ENCODE measurements at places on chromosomes 7 and 10.

DNA sequence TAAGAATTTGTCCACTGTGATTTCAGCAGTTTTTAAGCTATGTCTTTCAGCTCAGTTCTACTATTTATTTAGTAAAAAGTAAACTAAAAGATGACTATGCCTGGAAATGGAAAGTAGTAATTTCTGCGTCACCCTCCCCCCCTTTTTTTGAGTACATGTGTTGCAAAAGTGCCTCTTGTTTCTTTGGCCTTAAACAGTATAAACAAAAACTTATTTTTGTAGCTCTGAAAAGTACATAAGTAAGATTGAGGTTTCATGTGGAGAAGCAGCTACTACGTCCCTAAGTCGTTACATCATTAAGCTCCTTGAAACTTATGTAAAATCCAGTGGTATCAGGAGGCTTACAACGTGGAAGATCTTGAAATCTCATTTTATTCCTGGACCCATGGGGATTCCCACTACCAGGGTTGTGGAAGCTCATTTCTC is 46.3 kb upstream of the HBP1 start:
- no peak for DNase-seq

GRCh38 chr10:93947524-93947923 is 46.2 kb upstream of the PLCE1 start:
- DNase-seq = no peak

DNA sequence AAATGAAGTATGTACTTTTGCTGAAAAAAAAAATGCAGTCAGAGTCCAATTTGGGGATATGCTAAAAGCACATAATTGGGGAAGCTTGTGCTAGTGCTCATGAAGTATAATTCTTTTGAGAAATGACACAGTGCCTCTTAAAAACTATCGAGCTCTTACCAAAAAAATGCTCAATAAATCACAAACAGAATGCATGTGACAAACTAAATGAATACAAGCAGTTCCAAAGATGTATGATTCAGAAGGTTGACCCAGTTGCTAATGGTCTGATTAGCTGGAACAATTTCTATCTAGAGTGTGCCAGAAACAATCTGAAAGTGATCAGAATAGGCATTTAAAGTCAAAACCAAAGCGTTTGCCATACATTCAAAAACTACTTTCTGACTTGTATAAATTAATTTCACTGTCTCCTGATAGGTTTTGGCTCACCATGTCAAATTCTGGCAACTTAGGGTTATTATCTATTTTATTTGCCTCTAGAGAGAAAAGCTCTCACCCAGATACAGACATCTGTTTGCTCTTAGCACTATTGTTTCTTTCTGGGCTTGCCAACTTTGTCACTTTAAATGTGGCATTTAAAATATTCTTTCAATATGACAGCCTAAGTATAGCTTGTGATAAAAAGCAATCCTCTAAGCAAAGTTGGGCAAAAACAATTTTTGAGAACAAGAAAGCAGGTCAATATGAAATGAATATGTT is 114.7 kb upstream of the AHR start:
- DNase-seq = no peak

GRCh38 chr7:157293413-157293788 is 43.4 kb upstream of the DNAJB6 start:
- DNase-seq = no peak

DNA sequence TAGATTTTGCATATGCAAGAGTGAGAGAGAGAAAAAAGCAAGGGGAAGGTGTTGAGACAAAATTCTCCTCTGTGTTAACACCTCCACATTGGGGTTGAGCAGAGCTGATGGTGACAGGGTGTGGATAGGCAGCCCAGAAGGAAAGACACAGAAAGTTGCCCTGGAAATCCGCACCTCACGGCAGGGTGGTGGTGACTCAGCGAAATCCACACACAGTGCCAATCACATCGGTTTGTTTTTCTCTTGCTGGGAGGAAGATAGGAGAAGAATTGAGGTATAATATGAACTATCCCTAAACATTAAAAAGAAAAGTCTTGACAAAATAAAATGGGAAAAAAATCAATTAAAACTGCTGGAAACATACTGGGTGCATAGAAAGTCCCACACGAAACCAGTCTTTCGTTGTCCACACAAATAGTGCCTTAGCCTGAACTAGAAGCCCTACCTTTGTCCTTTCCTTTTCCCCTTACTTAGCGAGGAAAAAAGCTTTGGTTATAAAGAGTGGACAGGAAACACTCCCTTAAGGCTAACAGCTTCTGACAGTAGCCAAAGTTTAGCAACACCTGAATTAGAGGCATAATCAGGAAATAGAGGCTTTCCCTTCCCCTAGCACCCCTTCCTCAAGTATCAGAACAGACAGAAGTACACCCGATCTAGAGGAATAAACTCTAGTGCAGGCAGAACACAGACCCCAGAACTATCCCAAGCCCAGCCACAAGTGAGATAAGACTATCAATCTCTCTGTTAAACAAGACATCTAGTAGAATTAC is 39.2 kb upstream of the DNAJC1 start:
- no peak for DNase-seq

DNA sequence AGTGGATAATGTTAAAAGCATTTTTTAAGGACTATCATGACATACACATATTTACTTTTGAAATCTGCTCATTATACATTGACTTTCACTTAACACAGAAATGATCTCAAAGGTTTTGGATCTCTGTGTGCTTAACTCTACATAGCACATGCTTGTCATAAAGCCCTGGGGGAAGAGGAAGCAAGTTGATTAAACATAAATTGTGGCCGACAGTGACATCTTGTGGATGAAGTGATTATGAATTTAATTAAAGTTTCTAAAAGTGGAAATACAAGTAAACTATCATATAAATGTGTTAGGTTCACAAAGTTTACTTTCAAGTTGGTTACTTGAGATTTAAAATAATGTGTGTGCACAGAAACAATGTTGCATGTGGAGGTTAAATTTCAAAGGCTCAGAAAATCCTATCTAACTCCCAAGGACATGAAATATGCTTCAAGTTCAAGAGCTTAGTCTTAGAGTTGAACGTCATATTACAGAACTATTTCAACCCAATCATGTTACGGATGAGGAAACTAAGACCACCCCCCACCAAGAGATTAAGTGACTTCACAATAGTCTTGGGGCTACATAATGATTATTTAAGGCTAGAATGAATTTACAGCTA is 1247.8 kb downstream of the GATA3 start:
- peak; percentile 30 for DNase-seq

DNA sequence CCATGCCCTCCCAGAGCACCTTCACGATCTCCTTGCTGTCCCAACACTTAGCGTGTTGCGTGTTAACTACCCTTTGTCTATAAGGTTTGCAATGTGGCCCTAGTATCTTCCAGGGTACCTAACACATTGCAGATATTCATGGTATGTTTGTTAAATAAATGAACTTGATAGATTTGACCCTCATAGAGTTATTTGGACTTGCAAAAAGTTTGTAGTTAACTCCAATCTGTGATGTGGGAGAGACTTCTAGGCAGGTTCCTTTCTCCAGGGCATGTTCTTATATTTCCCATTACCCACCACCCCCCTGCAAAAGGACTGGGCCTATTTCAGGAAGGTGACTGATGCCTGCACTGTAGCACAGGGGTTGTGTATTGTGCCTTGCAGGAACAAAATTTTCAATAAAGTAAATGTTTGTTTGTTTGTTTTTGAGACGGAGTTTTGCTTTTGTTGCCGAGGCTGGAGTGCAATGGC is 612 bp downstream of the HILPDA start:
- no peak for DNase-seq

GRCh38 chr7:47664650-47665195 is 82.8 kb upstream of the TNS3 start:
- DNase-seq = no peak

- DNase-seq = no peak
Measured at GRCh38 chr10:131311661-131312477, at the start of gene TCERG1L. TCERG1L (minus strand) TSS chr10:131311721; CDS start chr10:131311635, 86 bp downstream.

DNA sequence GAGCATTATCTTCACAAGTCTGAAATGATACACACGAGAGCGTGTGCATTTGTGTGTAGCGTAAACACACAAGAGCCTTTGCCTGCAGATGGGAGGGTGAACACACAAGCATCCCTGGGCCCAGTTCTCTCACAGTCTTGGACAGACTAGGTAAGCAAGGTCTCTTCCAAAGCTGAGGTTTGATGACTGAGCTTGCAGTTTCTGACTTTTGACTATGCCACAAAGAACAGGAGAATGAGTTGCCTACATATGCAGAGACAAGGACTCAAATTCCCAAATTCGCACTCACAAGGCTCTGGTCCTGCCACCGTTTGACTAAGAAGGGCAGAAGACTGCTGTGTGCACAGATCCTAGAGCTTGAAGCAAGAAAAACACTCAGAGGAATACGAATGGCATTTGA is 55.8 kb downstream of the FAM53B start:
- no peak for DNase-seq

DNA sequence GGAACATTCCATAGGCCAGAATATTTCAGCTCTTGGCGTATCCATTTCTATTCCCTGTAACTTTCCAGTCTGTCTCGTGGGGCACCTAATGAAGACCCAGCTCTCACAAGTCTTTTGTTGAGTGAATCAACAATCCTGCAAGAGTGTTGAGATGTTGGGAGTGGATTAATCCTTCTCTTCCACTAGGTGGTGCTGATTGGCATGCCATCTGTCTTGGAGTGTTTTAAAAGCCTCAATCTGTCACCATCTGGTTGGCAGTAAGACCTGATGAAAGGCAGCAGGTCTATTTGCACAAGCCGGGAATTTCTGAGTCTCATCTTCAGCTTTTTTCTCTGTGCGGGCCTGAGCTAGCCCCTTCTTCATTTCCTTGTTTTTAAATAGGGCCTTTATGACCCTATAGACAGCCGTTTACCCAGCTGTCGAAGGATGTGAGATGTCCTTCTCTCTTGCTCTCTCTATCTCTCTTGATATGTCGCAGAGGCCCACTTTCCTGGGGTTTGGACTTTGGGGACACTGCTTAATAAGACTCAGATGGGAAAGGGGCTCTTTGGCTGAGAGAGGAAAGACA is 180.5 kb downstream of the ZNF365 start:
- peak; percentile 40 for DNase-seq

DNA sequence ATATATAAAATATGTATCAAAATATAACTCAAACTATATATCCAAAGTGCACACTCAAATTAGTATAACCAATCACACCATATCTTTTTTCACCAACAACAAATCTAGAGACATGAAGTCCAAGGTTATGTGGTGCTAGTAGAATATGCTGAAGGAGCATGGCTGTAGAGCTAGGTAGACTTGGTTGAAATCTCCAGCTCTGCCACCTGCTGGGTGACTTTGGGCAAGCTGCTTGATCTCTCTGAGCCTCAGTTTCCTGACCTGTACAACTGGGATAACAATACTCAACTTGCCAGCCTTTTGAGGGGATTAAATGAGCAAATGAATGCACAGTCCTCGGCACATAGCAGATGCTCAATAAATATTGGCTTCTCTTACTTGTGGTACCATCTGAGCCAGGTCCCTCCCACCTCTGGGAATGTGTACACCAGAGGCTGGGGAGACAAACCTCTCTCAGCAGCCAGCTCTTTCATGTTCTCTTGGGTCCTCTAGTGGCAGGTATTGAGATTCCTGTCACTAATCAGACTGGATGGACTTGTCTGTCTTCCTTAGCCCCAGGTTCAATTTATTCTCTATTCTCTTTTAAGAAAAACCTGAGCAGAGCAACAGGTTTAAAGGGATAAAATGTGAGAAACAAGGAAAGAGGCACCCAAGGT is 94.3 kb upstream of the PDE1C start:
- no peak for DNase-seq

GRCh38 chr10:35453855-35454532 is 117.7 kb downstream of the CCNY start:
- no peak for DNase-seq

Data from HAP-1 (cell line).